ENCODE measurements at places on chromosomes 5 and 9. TPM values are rescaled to one million over a fixed set of nuclear protein-coding genes. Genes with fewer than 3 reads are reported as not detected.

The PHAX gene
- total RNA-seq, result 24.4 TPM

The CAMK2A gene
- 18.2 TPM for total RNA-seq

The CCNO gene
- 0.28 TPM for total RNA-seq

The GFI1B gene
- 0.35 TPM for total RNA-seq

The OR1L4 gene
- total RNA-seq, result not detected

The SLC6A7 gene
- not detected for total RNA-seq

The SURF6 gene
- total RNA-seq, result 13.6 TPM

The KIAA0825 gene
- total RNA-seq, result 4.3 TPM

GRCh38 chr9:124766815-124767554, 4.1 kb downstream of the NR6A1 start:
- DNase-seq, result no peak

GRCh38 chr5:77568082-77568481, 70.4 kb downstream of the OTP start:
- no peak for DNase-seq

GRCh38 chr5:24376210-24376609, 268.6 kb downstream of the CDH10 start:
- no peak for DNase-seq

GRCh38 chr5:164301708-164302107, 796.3 kb downstream of the MAT2B start:
- no peak for DNase-seq

- DNase-seq, result no peak
These were observed 49.5 kb downstream of the GALNT12 start for GRCh38 chr9:98856982-98857381.

DNA sequence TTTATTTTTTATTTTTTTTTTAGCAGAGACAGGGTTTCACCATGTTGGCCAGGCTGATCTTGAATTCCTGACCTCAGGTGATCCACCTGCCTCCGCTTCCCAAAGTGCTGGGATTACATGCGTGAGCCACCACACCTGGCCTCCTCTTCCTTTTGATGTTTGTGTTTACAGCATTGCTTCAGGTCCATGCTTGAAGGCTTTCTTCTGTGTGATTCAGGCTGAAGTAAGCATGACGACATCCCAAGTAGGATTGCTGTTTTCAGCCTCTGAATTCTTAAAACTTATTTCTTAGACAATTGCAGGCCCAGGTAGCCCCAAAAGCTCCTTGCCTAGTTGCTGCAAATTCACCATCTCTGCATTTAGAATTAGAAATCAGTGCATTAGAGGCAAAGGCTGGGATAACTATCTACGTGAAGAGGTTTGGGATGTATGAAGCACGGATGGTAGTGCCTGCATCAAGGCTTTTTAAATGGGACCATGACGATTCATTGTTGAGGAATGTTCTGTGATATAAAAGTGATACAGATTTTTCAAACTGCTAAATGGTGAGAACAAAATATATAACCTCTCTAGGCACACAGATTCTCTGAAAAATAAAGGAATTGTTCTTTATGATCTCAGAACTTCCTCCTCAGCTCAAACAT, 3.0 kb upstream of the ETF1 start:
- DNase-seq, result no peak
